ENCODE measurements at places on chromosomes 6 and 20. TPM values are rescaled to one million over a fixed set of nuclear protein-coding genes. Genes with fewer than 3 reads are reported as not detected.

- DNase-seq = no peak
Observed at GRCh38 chr6:2596222-2596621, 154.5 kb downstream of the MYLK4 start.

DNA sequence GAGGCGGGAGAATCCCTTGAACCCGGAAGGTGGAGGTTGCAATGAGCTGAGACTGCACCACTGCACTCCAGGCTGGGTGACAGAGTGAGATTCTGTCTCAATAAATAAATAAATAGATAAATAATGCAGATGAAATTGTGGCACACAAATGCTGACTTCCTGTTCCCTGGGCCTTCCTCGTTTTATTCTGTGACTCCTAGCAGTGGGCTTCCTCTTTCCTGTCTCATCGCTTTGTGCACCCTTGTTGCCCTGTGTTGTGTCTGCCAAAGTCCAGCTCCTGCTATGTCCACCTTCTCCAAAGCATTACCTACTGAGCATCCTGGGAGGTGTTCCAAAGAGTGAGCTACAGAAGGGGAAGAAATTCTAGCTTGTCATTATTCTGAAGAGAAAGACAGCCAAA, 100.2 kb upstream of the TIAM2 start:
- no peak for DNase-seq

DNA sequence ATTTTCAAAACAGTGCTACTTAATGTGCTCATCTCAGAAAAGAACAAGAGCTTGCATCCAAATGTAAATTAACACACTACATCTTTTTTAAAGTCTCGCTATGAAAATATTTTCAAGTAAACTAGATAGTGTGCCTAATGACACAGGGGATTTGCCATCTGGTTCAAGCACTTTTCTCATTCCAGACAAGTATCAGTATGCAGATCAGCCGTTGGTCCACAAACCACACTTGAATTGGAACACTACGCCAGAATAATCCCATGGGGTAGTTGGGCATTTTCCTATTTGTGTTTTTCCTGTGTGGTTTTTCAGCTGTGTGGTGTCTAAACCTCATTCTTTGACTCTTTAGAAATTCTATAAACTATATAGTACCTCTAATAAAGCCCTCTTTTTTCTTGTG, 256.2 kb downstream of the EPHA7 start:
- DNase-seq = peak; percentile 97

DNA sequence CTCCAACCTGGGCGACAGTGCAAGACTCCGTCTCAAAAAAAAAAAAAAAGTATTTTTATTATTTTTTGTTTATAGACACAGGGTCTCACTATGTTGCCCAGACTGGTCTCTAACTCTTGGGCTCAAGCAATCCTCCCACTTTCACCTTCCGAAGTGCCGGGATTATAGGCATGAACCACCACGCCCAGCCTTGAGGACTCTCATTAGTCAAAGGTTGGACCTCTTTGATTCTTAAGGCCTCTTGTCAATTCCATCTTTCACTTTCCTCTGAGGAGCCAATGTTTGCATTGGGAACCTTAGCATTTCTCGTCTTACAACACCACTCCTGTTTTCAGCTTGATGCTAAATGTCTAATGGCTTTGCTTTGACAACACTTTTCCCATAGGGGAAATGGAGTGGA, 16.1 kb upstream of the CDK19 start:
- DNase-seq = no peak

- DNase-seq = no peak
Observed at GRCh38 chr20:20000211-20000968, 16.8 kb upstream of the NAA20 start.

- peak; percentile 26 for DNase-seq
Observed at GRCh38 chr6:41122373-41122772, 31.8 kb downstream of the TREML1 start.

WFDC2 gene
- total RNA-seq = not detected

CPXM1 gene
- total RNA-seq = not detected

OPN5 gene
- total RNA-seq = not detected
